Fibroblast of the aortic adventitia (primary cell): ENCODE measurements at places on chromosomes 2 and 18.

DNA sequence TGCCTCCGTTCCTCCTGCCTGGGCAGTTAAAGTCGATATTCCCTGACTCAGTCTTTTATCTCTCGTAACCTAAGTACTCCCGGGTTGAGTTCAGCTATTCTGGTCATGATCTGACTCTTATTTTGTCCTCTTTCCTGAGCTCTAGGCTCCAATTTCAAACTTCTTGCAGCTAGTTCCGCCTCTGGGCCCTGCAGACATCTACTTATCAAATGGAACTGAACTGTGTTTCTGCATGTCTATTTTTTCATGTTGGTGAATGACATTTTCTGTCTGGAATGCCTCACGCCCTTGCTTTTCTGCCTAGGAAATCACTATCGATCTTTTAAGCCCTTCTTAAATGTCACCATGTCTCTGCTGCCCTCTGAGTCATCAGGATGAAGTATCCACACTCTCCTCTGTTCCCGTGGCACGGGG lies 101.5 kb downstream of the VAPA start:
- peak; percentile 51 for DNase-seq

DNA sequence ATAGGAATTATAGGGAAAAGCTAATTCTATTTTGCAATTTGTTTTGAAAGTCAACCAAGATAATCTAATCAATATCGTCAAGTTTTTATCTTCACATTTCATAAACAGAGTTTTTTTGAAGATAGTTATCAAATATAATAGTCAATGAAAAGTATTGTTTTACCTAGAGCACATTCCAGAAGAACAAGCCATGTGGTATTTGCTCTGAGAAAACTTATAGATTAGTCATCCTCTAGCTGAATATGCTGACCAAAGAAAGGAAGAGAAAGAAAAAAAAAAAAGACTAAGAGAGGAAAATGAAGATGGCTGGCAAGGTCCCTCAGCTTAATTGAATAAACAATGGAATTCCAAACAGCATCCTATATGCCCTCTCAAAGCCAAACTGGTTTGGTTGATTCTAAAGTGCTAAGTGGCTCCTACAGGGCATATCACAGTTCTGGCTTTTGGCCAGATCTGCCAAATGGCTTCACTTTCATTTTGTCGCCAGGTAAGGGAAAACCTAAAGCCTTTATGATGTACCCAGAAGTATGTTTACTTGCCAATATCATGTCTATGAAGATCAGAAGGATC lies 132.6 kb downstream of the VWC2L start:
- DNase-seq = no peak

- DNase-seq = no peak
Observed at GRCh38 chr2:134676960-134677359, 41.8 kb downstream of the TMEM163 start.

DNA sequence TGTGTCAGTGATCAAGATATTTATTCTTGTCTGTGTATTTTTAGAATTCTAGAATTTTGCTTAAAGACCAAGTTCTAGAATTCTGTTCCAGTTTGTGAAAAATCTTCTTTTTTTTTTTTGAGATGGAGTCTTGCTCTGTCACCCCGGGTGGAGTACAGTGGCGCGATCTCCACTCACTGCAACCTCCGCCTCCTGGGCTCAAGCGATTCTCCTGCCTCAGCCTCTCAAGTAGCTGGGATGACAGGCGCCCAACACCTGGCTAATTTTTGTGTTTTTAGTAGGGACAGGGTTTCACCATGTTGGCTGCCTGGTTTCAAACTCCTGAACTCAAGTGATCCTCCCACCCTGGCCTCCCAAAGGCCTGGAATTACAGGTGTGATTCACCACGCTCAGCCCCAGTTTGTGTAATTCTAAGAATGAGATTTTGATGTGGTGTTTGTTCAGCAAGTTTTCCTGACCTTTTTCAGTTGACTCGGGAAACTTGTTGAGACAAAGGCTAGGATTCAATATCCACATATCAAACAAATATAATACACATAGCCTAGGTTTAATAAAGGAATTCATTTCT lies 3.6 kb downstream of the EIF5B start:
- DNase-seq = no peak

- DNase-seq = no peak
Observed at GRCh38 chr2:72750466-72750865, 75.4 kb downstream of the EXOC6B start.

GRCh38 chr2:73031095-73031678 lies 40.3 kb downstream of the SFXN5 start:
- DNase-seq = no peak

- DNase-seq = no peak
Observed at GRCh38 chr2:233793465-233794127, 15.5 kb downstream of the MROH2A start.

DNA sequence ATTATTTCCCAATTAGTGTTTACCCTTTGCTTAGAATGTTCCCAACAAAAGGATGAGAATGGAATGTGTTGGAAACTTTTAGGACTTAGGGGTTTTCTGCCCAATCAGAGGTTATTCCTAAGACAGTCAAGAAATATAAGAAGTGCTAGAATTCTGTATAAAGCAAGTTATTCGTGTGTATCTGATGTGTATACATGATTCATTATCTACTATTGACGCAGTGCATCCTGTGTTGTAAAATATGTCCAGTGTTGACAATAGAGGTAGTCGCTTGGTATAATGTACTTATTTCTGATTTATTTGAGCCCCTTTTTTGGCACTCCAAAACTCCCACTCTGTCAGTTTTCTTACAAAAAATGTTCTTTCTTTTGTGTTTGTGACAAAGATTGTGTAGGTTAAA lies 881 bp downstream of the PIKFYVE start:
- peak; percentile 13 for DNase-seq

GRCh38 chr2:70748002-70748784 lies 19.8 kb downstream of the ADD2 start:
- DNase-seq = no peak

DNA sequence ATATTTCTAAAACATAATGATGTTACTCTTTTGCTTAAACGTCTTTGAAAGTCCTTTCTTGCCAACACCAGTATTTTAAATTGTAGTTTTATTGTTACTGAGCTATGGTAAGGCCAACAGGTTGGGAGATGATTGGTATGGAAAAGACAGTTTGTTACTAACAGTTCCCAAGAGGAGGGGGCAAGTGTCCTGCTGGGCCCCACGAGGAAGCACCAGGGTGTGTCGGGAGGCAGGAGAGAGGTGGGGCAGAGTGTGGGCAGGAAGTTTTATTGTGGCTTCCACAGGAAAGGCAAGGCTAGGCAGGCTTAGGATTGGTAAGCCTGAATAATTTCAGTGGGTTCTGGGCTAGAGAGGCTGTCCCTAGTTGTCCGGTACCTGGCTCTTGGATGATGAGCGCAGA lies 134.3 kb downstream of the SOCS6 start:
- DNase-seq = no peak

GRCh38 chr2:174086708-174087107 lies 121.5 kb upstream of the SP3 start:
- DNase-seq = no peak

DNA sequence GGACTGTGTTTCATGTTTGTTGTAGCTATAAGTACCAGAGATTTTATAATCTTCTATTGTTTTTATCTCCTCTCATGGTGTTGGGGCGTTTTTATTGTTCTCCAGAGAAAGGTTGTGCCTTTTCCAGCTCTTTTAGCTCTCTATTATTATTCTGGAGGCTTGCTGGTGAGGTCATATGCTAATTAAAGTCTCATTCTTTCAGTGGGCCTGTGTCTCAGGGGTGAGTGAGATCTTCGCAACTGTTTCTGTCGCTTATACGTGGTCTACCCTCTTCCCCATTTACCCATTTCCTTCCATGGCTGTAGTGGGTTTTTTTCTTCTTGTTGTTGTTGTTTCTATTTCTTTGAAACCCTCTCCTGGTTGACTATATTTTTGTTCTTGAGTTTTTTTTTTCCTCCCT lies 584.9 kb downstream of the TMEM182 start:
- DNase-seq = no peak
